ENCODE measurements at places on chromosomes 6 and 20.

- peak; percentile 38 for DNase-seq
Observed at GRCh38 chr20:58892141-58892931, 39.8 kb downstream of the GNAS start.

DNA sequence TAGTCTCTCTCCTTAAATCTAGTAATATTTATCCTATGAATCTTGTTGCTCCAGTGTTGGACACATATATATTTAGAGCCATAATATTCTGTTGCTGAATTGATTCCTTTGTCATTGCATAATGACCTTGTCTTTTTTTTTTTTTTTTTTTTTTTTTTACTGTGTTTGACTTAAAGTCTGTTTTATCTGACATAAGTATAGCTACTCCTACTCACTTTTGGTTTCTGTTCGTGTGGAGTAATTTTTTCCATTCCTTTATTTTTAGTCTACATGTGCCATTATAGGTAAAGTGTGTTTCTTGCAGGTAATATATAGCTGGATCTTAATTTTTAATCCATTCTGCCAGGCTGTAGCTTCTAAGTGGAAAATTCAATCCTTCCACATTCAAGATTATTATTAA is 166.5 kb downstream of the GMDS start:
- DNase-seq = no peak

DNA sequence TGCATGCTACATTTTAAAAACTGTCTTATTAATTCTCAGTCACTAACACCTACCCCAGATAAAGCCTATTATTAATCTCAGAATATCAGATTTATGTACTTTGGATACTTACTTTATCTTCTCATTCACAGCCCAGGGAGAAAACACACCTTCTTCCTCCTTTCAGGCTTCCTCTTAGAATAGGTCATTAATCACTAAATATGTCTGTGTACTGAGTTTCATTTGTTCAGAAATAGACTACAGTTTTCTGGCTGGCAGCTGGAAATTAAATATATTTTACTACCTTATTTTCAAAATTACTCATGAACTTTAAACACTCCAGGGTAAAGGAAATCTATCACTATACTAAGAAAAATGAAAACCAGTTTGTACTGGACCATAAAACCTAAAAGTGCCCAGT is 147.7 kb upstream of the DST start:
- no peak for DNase-seq

GRCh38 chr20:59776626-59777330 is 156.7 kb downstream of the SYCP2 start:
- DNase-seq = no peak

GRCh38 chr6:170089963-170090362 is 200.9 kb downstream of the DLL1 start:
- no peak for DNase-seq

- no peak for DNase-seq
Observed at GRCh38 chr6:30601436-30601814, 15.6 kb downstream of the PPP1R10 start.

GRCh38 chr6:102895683-102896082 is 1502.2 kb downstream of the GRIK2 start:
- no peak for DNase-seq

DNA sequence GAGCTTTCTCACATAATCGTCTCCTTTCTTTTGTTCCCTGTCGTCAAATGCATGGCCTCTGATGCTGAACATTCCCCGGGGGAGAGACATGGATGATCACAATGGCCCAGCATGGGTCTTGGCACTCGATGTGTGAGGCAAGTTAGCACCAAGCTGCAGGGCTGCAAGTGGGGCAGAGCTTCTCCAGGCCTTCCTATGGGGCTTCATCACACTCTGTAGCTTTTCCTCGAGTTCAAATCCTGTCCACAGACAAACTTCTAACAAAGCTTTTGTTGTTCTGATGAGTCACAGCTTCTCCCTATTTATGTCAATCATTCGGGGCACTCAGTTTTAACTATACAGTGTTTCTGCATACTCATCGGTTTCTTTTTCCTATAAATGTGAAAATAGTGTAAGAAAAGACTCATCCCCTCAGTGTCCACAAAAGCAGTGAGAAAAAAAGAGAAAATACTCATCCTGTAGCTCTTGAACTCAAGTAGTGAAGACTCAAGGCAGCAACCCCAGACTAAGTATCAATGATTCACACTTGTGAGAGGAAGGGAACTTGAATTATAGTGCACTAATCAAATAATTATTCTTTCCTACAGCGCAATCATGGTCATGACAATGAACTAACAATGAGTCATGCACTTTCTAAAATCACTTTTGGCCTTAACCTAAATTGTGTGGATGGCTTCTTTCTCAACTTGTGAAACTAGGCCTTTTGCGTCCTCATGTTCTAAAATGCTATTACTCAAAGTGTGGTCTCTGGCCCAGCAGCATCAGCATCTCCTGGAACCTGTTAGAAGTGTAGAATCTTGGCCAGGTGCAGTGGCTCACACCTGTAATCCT is 68.4 kb upstream of the NOX3 start:
- no peak for DNase-seq

DNA sequence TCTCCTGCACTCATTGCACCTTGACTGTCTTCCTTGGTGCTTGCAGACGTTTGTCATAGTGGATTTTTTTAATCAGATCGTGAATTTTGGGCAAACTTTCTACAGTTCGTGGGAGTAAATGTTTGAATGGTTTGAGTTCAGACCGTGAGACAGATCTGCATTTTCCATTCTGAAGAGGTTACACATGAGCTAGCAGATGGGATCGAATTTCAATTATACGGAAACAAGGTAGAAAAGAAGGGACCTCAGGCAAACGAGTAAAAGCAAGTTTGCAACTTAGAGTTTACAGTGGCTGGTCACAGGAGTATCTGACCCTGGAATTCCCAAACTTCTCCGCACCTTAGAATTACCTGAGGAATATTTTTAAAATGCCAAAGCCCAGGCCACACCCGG is 17.2 kb upstream of the NCR2 start:
- peak; percentile 52 for DNase-seq
